ENCODE measurements at places on chromosomes 6 and 20.

DNA sequence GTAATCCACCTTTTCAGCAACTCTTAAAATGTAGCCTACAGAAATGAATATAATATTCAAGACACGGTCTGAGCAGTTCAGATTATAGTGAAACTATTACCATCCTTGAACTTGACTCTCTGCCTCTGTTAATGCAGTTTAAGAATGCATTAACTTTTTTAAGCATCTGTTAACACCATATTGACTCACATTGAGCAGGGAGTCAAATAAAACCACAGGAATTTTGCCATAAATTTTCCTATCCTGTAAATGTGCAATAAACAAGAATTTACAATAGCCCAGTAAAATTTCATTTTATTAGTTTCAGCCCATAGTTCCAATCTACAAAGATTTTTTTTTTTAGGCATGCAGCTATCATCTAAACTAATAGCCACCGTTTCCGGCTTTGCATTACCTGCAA is 239.2 kb upstream of the DEFB112 start:
- no peaks in the 10 kb centered on the region for H3K27me3 ChIP-seq
- no peak overlapping the region for H3K4me3 ChIP-seq
- H3K36me3 ChIP-seq: no peaks in the 10 kb centered on the region
- no peaks in the 10 kb centered on the region for H3K4me1 ChIP-seq
- DNase-seq: no peak

DNA sequence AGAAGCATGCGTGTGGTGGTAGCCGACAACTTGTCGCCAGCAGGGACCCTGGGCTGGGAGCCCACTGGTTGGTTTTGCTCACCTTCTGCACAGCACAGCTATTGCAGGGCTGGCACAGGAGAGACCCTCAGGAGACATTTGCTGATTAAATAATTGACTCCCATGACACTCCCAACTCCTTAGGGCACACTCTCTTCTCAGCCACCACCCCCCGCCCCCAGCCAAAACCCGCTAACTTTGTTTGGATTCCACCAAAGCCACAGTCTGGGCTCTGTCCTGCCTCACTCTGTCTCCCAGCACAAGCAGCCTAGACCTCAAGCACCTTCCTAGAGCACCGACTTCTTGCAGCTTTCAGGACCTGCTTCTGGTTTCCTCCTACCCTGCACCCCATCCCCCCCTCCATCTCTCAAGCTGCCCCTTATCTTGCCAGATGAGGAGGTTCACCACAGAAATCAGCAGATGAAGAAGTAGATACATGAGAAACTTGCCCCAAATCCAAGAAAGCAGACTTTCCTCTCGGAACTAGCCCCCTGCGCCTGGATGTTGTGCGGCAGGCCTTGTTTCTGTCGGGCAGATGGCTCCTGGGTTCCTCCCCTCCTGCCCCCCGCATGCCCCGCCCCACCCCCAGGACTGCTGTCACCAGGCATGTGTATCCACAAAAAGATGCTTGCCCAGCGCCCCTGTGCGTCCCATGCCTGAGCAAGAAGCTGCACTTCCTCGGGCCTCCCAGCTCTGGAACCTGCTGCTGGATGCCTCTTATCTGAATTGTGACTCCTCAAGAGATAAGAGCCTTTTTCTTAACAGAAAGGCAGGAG is 35.0 kb upstream of the CD93 start:
- H3K27me3 ChIP-seq: no peaks in the 10 kb centered on the region
- H3K4me3 ChIP-seq: no peak overlapping the region
- no peak for DNase-seq
- H3K27ac ChIP-seq: no peak overlapping the region
- H3K4me1 ChIP-seq: peaks cover 5% of the 10 kb centered on the region
- no peaks in the 10 kb centered on the region for H3K36me3 ChIP-seq

- H3K4me1 ChIP-seq: no peaks in the 10 kb centered on the region
- no peak overlapping the region for H3K4me3 ChIP-seq
- no peaks in the 10 kb centered on the region for H3K36me3 ChIP-seq
- no peak overlapping the region for H3K27ac ChIP-seq
Observed at GRCh38 chr6:95142661-95143335, 434.5 kb upstream of the MANEA start.

GRCh38 chr6:142700671-142701312 is 244.2 kb downstream of the HIVEP2 start:
- H3K4me3 ChIP-seq: no peak overlapping the region
- H3K27me3 ChIP-seq: no peaks in the 10 kb centered on the region
- no peak overlapping the region for H3K27ac ChIP-seq
- H3K36me3 ChIP-seq: no peaks in the 10 kb centered on the region
- peaks cover 10% of the 10 kb centered on the region for H3K4me1 ChIP-seq
- DNase-seq: no peak

- no peak overlapping the region for H3K27ac ChIP-seq
- H3K27me3 ChIP-seq: no peaks in the 10 kb centered on the region
- H3K36me3 ChIP-seq: no peaks in the 10 kb centered on the region
- DNase-seq: no peak
Observed at GRCh38 chr20:654417-654750, 1.4 kb upstream of the SRXN1 start.

- H3K4me1 ChIP-seq: peaks cover 4% of the 10 kb centered on the region
- no peak for DNase-seq
Observed at GRCh38 chr6:122652431-122652830, 42.2 kb downstream of the PKIB start.
